ENCODE measurements at places on chromosomes 2 and 18.

GRCh38 chr2:183038341-183039300 lies at the start of gene NCKAP1:
Gene NCKAP1 (minus strand): TSS chr2:183038457. CDS start chr2:183038099, 358 bp downstream.
- peak; percentile 73 for DNase-seq

GRCh38 chr2:152406119-152406835 lies 71.3 kb downstream of the FMNL2 start:
- DNase-seq, result no peak

GRCh38 chr2:74550231-74550630 lies 3.5 kb downstream of the LOXL3 start:
- DNase-seq, result no peak

- no peak for DNase-seq
Measured at GRCh38 chr2:121790276-121790956, 35.0 kb downstream of the TSN start.

GRCh38 chr2:217822296-217823252 lies 180.2 kb downstream of the TNS1 start:
- DNase-seq, result no peak

- DNase-seq, result no peak
Measured at GRCh38 chr2:237258116-237258515, 155.8 kb downstream of the COL6A3 start.

DNA sequence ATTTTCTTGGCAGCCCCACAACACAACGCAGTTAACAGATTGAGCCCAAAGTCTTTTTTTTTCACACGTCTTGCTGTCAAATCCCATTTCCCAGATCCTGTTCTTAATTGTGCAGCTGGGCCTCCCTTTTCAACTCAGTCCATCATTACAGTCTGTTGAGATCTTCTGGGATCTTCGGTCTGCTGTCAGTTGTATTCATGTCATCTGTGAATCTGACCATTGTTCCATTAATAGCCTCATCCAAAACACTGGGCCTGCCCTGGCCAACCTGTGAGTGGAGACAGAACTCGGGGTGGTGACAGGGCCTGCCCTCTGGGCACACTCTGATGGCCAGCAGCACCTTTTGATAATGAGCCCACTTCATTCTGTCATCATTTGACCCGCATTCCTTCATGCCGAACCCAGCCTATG lies 39.7 kb upstream of the SEMA4C start:
- no peak for DNase-seq

GRCh38 chr2:20614201-20615067 lies 36.5 kb downstream of the HS1BP3 start:
- DNase-seq, result no peak

DNA sequence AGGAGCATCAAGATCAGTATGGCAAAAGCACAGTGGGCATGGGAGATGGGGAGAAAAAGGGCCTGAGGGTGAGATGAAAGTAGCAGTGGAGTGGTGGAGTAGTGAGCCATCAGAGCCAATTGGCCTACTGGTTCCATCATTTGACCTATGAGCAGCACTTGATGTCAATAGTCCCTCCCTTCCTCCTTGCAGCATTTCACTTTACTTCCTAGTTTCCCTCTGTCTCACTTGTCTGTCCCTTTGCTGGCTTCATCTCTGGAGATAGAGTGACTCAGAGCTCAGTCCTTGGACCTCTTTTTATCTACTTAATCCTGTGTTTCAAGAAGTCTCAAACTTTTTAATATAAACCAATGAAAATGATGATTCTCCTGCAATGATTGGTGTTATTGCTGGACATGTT lies 32.1 kb downstream of the FBXO48 start:
- no peak for DNase-seq

DNA sequence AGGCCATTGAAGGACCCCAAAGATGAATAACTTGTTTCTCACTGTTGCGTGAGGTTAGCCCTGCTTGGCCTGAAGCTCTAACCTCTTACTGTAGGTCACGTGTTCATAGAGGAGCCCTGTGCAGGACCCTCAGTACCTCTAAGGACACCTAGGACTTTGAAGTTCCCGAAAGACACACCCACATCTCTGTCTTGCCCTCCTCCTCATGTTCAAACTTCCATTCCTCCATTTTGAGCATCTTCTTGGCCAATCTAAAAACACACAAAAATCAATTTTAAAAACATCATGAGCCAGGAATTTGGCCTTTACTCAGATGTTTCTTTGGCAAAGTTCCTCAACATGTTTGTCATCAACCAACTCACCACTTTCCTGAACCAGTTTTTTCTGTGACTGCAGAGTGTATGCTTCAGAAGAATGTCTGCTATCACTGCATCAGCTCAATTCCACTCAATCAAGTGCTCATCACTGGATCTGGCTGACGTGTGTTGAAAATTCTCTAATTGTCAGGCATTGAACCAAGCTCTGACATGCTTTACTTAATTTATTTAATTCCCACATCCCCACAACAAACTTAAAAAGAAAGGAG lies 101.6 kb downstream of the AP1S3 start:
- DNase-seq, result no peak

DNA sequence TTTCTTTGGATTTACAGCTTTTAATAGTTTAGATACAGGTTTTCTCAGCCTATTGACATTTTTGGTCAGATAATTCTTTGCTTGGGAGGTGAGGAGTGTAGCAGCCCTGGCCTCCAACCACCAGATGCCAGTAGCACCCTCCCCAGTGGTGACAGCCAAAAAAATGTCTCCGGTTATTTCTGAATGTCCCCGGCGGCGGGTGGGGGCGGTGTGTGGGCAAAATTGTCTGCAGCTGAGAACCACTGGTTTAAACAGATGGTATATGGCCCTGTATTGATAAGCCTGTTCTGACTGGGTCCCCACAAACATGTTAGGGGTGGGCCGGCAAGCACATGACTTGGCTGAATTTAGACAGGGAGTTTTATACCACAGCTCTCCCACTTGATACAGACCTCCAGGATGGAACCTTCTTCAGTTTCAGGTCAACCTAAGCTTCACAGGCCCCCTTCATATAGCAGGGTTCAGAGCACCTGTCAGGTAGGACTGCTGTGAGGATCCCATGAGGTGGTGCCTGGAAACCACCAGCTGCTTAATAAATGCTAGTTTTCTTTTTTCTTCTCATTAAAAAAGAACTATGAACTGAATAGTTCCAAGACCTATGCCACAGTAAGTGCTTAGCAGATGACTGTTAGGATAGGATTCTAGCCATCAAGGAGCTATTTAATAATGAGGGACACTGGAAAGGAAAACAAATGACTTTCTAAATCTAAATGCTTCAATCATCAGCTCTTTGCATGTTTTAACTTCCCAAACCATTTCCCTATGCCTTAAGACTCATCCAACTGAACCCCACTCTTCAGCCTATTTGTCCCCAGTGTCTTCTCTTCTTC lies 18.1 kb downstream of the LPIN2 start:
- peak; percentile 78 for DNase-seq

GRCh38 chr2:28321426-28321825 lies 71.2 kb upstream of the FOSL2 start:
- DNase-seq, result no peak

- no peak for DNase-seq
Measured at GRCh38 chr2:63425606-63426005, 162.7 kb downstream of the WDPCP start.

- no peak for DNase-seq
Measured at GRCh38 chr2:33062665-33063250, 116.0 kb downstream of the LTBP1 start.

GRCh38 chr2:18433872-18434271 lies 126.6 kb downstream of the RDH14 start:
- no peak for DNase-seq

DNA sequence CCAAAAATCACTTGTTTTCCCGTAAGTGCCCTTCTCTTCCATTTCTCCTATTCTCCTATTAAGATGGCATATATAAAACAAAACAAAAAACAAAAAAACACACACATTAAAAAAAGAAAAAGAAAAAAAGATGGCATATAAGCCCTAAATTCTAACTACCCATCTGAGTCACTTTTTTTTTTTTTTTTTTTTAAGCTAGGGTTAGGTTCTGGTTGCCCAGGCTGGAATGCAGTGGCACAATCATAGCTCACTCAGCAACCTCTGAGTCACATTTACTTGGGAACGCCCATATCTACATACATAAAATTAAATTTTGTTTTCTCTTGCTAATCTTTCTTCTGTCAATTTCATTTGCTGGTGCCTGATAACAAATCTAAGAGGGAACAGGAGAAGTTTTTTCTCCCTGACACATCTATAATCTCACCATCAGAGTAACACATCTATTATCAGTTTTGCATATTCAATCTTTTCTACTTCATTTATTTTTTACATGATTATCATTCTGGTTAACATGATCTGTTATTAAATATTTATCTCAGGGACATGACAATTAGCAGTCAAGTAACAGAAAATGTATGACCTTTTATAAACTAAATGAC lies 52.1 kb downstream of the EEF1B2 start:
- DNase-seq, result no peak

- no peak for DNase-seq
Measured at GRCh38 chr2:36915627-36916026, 50.7 kb downstream of the STRN start.

DNA sequence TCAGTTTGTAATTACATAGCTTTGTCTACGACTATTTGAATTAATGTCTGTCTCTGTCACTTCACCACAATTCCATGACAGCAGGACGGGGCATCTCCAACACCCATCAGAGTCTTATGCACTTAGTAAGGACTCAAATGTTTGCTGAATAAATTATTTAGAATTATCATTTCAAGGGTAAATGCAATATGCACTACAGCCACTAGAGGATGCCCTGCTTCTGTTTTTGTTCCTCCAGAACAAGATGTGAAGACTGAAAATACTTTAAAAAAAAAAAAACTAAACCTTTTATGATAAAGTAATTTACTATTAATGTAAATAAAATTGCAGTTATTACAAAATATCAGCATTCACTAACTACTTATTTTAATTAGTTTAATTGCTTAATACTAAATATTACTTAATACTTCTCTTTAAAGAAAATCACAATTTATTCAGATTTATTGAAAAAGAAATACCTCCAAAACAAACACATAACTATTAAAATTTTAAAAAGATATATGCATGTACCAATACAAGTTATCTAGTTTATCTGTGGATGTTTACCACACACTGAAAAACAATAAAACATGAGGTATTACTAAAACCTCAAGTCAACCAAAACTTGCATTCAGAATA lies 3.2 kb downstream of the PIGN start:
- peak; percentile 70 for DNase-seq

DNA sequence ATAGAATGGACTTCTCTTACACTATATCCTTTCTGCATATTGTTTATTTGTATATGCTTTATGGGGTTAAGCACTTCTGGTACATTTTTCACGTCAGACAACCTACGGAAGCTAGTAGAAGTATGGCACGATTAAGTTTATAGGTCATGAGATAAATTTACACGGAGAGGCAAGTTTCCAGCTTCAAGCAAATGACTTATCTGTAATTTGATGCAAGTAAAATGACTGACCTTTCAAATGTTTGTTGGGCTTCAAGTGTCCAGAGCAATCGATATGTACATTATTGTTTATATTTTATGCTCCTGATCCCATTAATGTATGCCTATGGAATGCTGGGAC lies 97.5 kb upstream of the EFEMP1 start:
- DNase-seq, result no peak

GRCh38 chr2:135485441-135485840 lies 45.6 kb downstream of the ZRANB3 start:
- DNase-seq, result no peak

- no peak for DNase-seq
Measured at GRCh38 chr2:85534099-85534498, 4.9 kb upstream of the MAT2A start.

- no peak for DNase-seq
Measured at GRCh38 chr2:16633621-16634430, 31.8 kb downstream of the CYRIA start.

DNA sequence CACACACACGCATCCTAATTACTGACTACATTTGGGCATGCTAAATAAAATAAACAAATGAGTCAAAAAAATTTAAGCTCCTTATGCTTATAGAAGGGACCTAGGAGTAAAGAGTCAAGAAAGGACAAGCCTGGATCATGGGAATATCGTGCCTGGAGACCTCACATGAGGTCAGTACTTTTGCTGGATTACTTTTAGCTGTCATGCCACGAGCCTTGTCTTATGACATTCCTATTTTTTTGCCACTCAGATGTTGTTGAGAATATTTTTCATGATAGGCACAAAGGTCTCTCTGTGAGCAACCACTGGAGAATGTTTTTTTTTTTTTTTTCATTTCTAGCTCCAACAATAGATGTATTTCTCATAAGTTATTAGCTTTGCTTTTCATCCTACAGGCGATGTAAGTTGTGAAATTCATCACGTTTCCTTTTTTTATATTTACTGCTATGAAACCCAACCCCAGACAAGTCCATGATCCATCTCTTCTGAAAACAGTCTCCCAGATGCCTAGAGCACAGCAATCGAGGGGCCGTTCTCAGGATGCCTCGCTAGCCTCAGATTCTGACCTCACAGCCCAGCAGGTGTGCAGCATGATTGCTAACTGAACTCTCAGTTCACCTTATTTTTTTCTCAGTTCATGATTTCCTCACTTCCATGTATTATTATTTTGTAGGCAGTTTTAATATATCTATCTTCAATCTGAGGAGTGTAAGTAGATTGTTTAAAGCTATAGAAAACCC lies 464.5 kb downstream of the IRS1 start:
- no peak for DNase-seq

DNA sequence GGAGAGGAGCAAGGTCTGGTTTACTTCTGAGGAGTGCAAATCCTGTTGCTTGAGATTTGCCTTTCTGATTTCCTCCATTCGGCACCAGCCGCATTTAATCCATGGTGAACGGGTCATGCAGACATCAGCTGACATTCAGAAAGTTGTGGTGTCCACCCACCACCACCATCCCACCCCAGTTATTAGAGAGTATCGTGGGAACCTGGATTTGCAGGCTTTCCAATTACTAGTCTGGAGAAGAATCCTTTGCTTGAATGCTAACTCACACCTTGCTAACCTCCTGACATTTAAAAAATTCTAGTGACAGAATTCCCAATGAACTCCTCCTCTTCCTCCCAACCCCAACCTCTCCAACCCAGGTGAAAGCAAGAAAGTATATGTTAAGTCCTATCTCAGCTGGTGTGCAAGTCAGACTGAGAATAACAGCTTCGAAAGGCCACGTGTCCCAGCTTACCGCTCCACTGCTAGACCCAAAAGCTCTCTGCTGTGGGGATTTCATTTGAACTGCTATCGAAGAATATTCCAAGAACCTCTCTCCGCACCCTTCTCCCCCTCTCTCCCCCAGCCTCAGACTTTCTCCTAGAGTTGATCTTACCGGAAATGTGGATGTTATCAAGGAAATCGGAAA lies 17.7 kb downstream of the BCL11A start:
- no peak for DNase-seq

- no peak for DNase-seq
Measured at GRCh38 chr18:61064911-61065310, 268.3 kb upstream of the CDH20 start.

GRCh38 chr18:76374330-76375281 lies 120.4 kb downstream of the ZNF516 start:
- peak; percentile 64 for DNase-seq

DNA sequence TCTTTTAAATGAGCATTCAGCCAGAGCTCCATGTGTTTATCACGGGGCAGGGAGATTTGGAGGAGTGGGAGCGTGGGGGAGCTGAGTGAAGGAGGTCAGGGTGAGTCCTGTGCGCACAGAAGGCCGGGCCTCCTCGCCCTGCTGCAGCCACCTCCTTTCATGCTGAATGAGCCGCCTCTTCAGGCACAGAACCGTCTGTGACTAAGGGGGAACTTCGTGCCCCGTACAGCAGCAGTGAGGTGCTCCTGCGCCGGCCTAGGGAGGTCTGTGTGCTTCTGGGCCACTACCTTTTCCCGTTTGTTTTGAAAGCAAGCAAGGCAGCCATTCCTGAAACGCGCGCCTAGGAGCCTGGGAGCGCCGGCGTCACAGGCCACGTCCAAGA lies 27.1 kb upstream of the ZNF516 start:
- DNase-seq, result no peak

Measured in activated CD4-positive, alpha-beta T cell treated with anti-CD3 and anti-CD28 coated beads, Interleukin-2, amount 10 ng/mL, durations not matched to agents 7 days and 5 days (primary cell).